Effector CD4-positive, alpha-beta T cell (primary cell): ENCODE measurements at places on chromosomes 12 and 14.

DNA sequence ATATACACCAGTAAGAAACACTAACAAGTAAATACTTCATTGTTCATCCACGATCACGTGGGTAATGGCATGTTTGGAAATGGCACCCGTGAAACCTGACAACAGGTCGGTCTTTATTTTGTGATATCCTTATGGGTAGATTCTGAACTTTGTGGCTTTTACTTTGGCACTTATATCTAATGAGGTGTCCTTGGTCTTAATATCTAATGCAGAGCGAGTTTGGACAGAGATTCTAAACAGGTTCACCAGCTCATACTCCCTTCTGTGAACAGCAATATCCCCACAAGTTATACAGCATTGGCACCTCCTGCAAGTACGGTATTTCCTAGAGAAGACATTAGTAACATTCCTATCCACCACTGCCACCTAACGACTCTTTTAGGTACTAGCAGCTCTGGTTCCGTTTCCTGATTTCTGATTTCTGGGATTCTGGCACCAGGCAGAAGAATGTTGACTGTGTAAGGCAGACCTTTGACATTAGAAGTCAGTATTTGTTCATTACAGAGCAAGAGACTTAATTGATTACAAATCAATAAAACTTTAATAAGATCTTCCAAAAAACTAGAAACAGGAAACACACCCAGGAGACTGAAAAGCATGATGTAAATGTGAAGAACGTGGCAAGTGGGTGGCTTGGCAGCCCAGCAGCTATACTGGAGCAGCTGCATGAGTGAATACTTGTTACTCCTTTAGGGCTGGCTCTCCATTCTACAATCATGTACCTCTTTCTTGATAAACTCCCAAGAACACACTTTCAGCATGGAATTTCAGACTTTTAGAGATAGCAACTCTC is 2.5 kb downstream of the ANG start:
- peak; percentile 36 for DNase-seq

DNA sequence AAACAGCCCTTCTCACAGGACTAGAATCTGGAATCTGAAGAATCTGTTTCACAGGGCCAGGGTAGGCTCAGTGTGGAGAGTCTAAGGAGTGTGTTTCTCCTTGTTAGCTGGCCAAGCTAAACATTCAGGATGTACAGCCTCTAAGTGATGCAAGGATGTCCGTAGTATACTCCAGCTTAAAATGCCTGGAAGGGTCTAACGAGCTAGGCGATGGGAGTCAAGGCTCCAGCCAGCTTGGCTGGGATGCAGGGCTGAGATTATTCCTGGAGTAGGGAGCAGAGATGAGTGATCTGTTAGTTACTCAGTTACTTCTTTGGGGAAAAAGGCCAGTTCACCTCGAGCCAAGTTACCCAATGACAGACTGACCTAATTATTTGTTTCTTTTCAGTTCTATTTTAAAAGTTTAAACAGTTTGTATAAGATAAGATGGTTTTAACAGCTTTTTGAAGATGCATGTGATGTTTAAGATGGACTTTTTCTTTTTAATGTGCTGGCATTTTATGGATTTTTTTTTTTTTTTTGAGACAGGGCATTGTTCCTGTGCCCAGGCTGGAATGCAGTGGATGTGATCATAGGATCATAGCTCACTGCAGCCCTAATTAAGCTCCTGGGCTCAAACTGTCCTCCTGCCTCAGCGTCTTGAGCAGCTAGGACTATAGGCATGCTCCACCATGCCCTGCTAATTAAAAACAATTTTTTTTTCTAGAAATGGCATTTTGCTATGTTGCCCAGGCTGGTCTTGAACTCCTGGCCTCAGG is 41.1 kb downstream of the SYNE2 start:
- DNase-seq: no peak

- no peak for DNase-seq
Observed at GRCh38 chr14:47511829-47512228, 163.6 kb downstream of the MDGA2 start.

DNA sequence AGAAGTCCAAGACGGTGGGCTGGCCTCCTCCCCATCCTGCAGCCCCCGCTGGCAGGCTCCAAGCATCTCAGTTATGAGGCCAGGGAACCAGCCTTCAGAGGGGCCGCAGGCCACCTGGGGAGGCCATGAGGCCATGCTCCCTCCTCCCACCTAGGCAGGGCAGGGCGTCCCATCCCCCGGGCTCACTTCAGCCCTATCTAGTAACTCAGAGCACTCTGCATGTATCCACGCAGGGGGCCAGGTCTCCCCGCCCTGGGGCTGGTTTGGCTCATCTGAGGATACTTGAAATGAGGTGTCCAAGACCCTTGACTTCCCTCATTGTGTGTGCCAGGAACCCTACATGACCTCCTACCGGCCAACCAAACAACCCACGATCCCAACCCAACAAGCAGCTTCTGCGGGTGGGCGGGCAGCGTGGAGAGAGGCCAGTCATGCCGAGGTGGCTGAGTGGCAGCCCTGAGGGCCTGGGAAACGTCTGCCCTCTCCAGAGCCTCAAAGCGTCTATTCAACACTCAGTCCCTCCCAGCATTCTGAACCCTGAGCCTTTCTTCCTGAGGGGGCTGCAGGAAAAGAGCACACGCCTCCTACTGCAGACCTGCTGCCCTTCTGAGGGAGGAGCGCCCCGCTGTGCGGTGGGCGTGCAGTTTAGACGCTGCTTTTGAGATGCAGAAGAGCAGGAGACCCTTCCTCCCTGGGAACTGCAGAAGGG is 16.8 kb downstream of the ISCA2 start:
- no peak for DNase-seq

DNA sequence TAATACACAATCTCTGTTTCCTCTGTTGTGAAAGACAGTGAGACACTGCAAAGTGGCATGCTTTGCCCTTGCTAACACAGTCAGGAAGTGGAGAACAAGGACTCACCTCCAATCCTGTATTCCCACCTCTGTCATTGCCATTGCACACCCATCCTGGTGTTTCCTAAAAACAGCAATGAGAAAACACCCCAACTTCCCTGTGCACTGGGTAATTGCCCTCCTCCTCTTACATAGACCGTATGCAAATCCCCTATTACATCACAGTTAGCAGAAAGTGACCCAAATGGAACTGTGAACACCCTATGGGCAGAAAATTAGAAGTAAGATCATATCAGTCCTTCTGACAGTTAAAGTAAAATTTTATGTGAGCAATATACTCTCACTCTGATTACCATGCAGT is 355.5 kb downstream of the BCL11B start:
- DNase-seq: no peak

DNA sequence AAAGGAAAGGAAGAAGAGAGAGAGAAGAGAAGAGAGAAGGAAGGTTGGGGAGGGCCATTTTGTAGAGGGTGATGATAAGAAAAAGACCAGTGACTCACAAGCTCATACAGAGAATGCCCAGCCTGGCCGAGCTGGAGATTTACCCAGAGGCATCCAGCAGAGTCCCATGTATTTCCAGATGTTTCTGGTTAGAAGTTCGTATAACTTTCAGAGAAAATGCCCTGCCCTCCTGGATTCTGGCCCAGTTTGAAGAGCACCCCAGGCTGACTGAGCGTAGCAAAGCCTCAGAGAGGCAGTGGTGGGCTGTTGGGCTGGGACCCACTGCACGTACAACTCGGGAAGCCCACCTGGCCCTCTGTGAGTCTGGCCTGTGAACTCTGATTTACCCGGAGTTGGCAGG is 221.8 kb downstream of the SLC41A2 start:
- no peak for DNase-seq

GRCh38 chr12:121288986-121289385 is 7.5 kb downstream of the CAMKK2 start:
- no peak for DNase-seq

DNA sequence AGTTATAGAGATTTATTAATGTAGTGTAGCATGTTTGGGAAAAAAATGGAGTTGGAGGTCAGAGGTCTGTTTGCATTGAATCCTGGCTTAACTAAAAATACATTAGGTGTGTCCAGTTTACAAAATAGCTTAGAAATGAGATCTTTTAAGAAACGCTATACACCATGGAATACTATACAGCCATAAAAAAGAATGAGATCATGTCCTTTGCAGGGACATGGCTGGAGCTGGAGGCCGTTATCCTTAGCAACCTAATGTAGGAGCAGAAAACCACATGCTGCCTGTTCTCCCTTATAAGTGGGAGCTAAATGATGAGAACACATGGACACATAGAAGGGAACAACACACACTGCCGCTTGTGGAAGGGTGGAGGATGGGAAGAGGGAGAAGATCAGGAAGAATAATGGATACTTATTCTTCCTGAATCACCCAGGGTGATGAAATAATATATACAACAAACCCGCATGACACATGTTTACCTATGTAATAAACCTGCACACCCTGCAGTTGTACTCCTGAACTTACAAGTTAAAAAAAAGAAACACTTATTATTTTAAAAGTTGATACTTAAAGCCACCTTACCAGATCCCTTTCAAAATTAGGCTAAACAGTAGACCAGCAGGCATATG is 14.0 kb upstream of the MYRFL start:
- no peak for DNase-seq

DNA sequence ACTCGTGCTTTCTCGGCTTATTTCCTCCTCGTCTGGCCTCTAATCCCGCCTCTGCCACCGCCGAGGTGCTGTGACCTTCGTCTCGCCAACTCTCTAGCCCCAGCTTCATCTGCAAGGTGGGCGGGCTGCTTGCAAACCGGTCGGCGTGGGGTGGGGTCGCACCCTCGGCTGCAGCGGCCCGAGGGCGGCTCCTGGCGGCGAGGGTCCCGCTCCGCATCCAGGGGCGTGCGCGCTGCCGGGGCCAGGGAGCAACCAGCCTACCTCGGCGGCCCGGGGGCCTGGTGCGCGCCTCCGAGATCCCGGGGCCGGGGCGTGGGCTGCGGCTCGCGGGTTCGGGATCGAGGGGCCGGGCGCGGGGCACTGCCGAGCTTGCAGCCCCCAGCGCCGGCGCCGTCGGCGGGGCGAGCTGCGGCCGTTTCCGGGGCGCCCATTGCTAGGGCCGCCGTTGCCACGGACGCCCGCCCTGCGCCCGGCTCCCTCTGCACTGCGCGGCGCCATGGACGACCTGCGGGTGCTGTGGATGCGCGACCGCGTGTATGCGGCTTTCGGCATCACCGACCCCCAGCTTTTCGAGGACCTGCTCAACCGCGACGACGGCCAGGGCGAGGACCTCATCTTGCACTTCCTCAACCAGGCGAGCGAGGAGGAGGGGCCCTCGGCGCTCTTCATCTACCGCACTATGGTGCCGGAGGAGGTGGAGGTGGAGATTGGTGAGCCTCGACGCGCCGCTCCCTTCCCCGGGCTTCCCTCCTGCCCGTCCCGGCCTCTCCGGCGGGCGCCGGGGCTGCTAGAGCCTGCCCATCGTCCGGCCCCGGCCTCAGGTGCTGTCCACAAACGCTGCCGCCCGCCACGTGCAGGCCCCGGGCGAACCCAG is at the start of gene DNAH10:
Gene DNAH10, plus strand, starts transcription at position 461 of the 874 bp plus-strand sequence. Its CDS starts 36 bp downstream, at position 497.
- no peak for DNase-seq

DNA sequence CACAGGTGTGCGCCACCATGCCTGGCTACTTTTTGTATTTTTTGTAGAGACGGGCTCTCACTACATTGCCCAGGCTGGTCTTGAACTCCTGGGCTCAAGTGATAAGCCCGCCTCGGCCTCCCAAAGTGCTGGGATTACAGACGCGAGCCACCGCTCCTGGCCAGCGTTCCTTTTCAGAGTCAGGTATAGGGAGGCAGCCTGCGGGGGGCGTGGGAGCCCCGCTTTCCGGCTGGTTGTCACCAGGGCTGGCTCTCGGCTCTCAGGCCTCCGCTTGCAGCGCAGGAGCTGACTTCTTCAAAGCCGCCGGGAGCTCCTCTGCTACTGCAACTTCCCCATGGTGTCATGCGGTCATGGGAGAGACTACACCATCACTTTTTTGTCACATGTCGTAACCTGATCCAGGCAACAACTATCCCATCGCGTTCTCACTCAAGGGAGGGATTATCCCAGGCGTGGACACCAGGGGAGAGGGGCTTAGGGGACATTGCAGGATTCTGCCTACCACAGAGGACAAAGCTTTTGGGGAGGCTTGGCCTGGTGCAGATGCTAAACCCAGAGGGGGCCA is 129.4 kb downstream of the SCARB1 start:
- no peak for DNase-seq

GRCh38 chr14:80977221-80977620 is 21.8 kb downstream of the TSHR start:
- no peak for DNase-seq

DNA sequence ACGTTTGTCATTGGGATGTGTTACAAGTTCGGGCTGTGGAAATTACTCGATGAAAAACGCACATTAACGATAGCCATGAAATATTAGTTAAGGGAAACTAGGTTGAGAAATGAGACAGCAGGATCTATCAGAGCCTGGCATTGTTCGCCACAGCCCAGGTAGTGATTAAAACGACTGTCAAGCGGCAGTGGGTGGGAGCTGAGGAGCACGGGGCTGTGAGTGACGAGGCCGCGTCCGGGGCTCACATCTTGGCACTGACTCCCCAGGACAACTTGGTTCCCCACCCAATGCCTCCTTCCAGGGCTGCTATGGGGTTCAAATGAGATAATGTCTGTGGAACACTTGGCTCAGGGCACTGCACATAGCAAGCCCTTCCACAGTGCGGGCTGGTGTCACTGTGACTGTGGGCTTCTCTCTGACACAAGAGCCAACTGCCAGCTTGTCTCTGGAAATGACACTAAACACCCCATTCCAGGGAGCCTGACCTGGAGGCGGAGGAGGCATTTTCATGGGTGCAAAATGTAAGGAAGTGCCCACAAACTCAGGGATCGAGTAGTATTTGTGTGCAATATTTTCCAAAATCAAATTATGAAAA is 19.3 kb downstream of the MMAB start:
- no peak for DNase-seq

- DNase-seq: no peak
Observed at GRCh38 chr12:96878704-96879103, 28.4 kb upstream of the NEDD1 start.

- DNase-seq: no peak
Observed at GRCh38 chr12:30896461-30896860, 30.1 kb upstream of the TSPAN11 start.

GRCh38 chr12:100896192-100896591 is 101.6 kb downstream of the ANO4 start:
- DNase-seq: no peak

- DNase-seq: no peak
Observed at GRCh38 chr14:21268617-21269251, 508 bp downstream of the HNRNPC start.

- no peak for DNase-seq
Observed at GRCh38 chr14:88037325-88037724, 32.4 kb downstream of the GPR65 start.

GRCh38 chr14:70871863-70872677 is 35.2 kb upstream of the PCNX1 start:
- no peak for DNase-seq
